Vagina (tissue), 2 donors: ENCODE measurements at places on chromosomes 1 and 21. TPM values are rescaled to one million over a fixed set of nuclear protein-coding genes. Genes with fewer than 3 reads are reported as not detected.

Gene PPIAL4G
- total RNA-seq = not detected

Gene DMRTA2
- total RNA-seq = not detected

Gene TARS2
- total RNA-seq = 17.4 TPM

Gene CR1L
- total RNA-seq = not detected

Gene BCL2L15
- 2.9 TPM for total RNA-seq

Gene PGLYRP3
- 28.7 TPM for total RNA-seq

Gene DISP3
- not detected for total RNA-seq

Gene CRABP2
- total RNA-seq = 97.7 TPM

DNA sequence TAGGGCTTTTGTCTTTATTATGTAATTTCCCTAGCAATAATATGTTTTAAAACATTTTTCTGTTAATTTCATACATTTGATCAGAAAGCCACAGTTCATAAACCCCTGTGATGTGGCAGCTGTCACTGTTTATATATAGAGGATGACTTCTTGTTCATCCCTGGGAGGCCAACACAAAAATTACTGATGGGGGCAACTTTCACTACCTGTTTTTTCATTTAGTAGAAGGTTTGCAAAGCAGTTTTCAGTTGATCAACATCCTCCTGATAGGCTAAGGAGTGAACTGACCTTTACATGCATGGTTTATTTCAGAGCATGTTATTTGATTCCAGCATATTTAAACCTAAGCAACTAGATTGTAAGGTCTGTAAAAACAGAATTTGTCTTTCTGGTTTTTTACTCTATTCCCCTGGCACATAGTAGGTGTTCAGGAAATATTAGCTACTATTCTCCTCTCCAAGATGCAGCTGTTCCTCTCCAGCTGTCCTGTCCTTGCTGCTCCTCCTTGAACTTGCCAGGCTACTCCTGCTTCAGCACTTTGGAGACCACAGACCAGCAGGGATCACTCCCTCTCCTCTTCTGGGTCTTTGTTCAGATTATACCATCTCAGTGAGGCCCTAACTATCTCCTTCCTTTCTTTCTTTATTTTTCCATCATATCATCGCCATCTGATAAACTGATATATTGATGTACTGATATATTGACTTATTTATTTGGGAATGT, 54.7 kb downstream of the ROR1 start:
- H3K36me3 ChIP-seq = no peaks in the 10 kb centered on the region
- DNase-seq = no peak
- peaks cover 27% of the 10 kb centered on the region for H3K4me1 ChIP-seq
- H3K4me3 ChIP-seq = no peak overlapping the region
- no peaks in the 10 kb centered on the region for H3K27me3 ChIP-seq

- no peak overlapping the region for H3K27ac ChIP-seq
- H3K4me3 ChIP-seq = no peak overlapping the region
- no peaks in the 10 kb centered on the region for H3K36me3 ChIP-seq
- H3K27me3 ChIP-seq = no peaks in the 10 kb centered on the region
These were observed 71.6 kb downstream of the XCL2 start for GRCh38 chr1:168472223-168472622.

DNA sequence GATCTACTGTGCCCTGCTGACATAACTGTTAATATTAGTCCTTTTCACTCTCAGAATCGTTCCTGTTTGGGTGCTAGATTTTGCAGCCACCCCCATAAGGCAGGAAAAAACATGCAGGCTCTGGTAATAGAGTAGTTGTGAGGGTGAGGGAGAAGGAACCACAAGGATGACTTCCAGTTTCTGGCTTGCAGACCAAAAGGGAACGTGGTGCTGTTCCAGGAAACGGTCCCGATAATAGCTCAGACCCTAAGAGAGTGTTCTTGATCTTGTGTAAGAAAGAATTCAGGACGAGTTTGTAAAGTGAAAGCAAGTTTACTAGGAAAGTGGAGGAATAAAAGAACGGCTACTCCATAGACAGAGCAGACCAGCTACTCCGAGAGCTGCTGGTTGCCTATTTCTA, 50.7 kb upstream of the RHOU start:
- no peaks in the 10 kb centered on the region for H3K27me3 ChIP-seq
- H3K4me1 ChIP-seq = peaks cover 15% of the 10 kb centered on the region
- H3K36me3 ChIP-seq = no peaks in the 10 kb centered on the region

GRCh38 chr1:210757677-210758076, 376.3 kb downstream of the KCNH1 start:
- no peak for DNase-seq
- H3K4me1 ChIP-seq = no peaks in the 10 kb centered on the region
- H3K4me3 ChIP-seq = no peak overlapping the region
- H3K36me3 ChIP-seq = no peaks in the 10 kb centered on the region
- no peak overlapping the region for H3K27ac ChIP-seq

DNA sequence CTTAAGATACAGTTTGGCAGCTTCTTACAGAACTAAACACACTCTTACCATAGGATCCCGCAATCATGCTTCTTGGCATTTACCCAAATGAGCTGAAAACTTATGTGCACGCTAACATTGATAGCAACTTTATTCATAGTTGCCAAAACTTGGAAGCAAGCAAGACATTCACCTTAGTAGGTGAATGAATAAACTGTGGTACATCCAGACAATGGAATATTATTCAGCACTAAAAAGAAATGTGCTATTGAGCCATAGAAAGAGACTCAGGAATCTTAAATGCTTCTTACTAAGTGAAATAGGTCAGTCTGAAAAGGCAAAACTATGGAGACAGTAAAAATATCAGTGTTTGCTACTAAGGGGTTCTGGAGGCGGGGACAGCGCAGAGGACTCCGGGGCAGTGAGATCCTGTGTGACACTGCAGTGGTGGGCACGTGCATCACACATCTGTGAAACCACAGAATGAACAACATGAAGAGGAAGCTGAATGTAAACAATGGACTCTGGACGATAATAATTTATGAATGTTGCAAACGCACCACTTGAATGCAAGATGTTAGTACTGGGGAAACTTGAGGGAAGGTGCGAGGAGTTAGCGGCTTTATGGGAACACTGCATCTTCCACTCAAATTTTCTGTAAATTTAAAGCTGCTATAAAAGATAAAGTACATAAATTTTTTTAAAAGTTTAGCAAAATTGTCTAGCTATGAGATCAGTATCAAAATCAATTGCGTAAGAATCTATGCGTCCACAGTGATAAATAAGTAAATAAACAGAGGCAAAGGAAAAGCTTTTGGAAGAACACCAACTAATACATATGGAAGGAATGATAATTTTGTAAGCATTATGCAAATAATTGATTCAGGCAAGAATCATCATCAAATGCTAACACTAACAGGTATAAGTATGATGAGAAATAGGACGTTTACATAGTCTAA, 15.4 kb upstream of the SPATC1L start:
- no peaks in the 10 kb centered on the region for H3K4me1 ChIP-seq
- no peak for DNase-seq
- no peaks in the 10 kb centered on the region for H3K27me3 ChIP-seq
- peaks cover 49% of the 10 kb centered on the region for H3K36me3 ChIP-seq

DNA sequence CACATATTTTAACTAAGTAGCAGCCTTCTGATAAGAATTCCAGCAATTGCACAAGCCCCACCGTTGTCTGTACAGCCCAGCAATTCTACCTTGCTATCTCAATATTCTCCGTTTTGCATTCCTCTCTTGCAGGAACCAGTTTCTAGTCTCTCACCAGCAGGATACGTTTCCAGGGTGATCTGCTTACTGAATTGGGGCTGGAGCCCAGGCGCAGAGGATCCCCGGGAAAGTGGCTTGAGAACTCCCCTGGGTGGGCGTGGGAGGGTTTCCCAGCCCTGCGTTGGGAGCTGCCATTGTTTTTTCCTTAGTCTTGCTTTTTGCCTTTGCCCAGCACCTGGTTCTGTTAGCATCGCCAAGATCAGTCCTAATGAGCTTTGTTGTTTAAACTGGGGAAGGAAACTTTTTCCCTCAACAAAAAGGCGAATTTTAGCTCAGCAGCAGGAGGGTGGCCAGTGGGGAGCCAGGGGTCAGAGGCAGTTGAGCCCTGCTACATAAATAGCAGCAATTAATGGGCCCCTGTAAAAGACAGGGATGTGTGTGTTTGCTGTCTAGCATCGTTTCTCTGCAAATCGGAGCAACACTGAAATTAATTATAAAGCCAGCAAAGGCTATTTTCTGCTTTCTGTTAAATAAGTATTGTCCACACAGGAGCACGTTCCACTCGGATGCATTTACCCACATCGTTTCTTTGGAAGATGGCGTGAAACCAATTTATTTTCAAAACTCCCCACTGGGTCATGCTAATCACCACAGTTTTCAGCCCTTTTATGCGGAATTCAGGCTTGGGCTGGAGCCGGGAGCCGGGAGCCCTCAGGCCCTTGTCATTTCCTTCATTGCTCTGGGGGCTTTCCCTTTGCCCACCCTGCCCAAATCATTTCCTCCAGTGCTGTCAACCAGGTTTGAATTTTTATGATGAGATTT, 36.6 kb downstream of the HUNK start:
- H3K4me3 ChIP-seq = no peak overlapping the region
- H3K27ac ChIP-seq = no peak overlapping the region
- H3K4me1 ChIP-seq = peaks cover 24% of the 10 kb centered on the region
- no peaks in the 10 kb centered on the region for H3K36me3 ChIP-seq

DNA sequence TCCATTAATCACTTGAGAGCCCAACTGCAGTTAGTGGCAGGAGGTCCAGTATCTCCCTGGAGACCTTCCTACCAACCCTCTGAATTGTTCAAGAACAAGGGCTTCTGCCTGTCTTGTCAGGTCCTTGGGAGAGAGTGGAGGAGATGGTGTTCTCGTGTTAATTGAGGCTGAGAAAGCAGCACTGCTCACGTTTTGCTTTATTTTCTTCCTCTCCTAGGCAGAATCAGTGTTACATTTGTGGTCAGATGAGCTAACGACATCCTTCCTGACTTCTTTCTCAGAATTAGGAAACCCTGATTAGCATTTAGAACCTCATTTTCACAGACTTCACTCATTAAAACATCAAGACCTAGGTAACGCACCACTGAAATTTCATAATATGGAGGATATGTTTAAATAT, 26.4 kb upstream of the LRIG2 start:
- no peak for DNase-seq
- no peaks in the 10 kb centered on the region for H3K27me3 ChIP-seq
- H3K4me3 ChIP-seq = no peak overlapping the region
- peaks cover 13% of the 10 kb centered on the region for H3K4me1 ChIP-seq

GRCh38 chr1:60296794-60297193, 223.2 kb upstream of the C1orf87 start:
- no peaks in the 10 kb centered on the region for H3K36me3 ChIP-seq
- no peak overlapping the region for H3K4me3 ChIP-seq
- no peaks in the 10 kb centered on the region for H3K4me1 ChIP-seq
- no peak for DNase-seq
- H3K27me3 ChIP-seq = no peaks in the 10 kb centered on the region
- H3K27ac ChIP-seq = no peak overlapping the region

- H3K27ac ChIP-seq = no peak overlapping the region
- no peaks in the 10 kb centered on the region for H3K27me3 ChIP-seq
- peaks cover 11% of the 10 kb centered on the region for H3K4me1 ChIP-seq
- H3K4me3 ChIP-seq = no peak overlapping the region
- no peak for DNase-seq
These were observed 20.1 kb upstream of the PEX10 start for GRCh38 chr1:2432441-2432844.

- DNase-seq = no peak
- no peak overlapping the region for H3K4me3 ChIP-seq
- no peaks in the 10 kb centered on the region for H3K4me1 ChIP-seq
- H3K27ac ChIP-seq = no peak overlapping the region
- H3K36me3 ChIP-seq = peaks cover 14% of the 10 kb centered on the region
These were observed 37.0 kb downstream of the PACC1 start for GRCh38 chr1:212377644-212378043.

- no peaks in the 10 kb centered on the region for H3K36me3 ChIP-seq
- H3K4me3 ChIP-seq = no peak overlapping the region
- no peaks in the 10 kb centered on the region for H3K27me3 ChIP-seq
These were observed 109.3 kb upstream of the SPATA6 start for GRCh38 chr1:48581270-48581669.

GRCh38 chr1:119040906-119041305, 52.8 kb upstream of the TBX15 start:
- no peaks in the 10 kb centered on the region for H3K27me3 ChIP-seq
- H3K36me3 ChIP-seq = peaks cover 5% of the 10 kb centered on the region
- no peaks in the 10 kb centered on the region for H3K4me1 ChIP-seq
- no peak overlapping the region for H3K4me3 ChIP-seq

DNA sequence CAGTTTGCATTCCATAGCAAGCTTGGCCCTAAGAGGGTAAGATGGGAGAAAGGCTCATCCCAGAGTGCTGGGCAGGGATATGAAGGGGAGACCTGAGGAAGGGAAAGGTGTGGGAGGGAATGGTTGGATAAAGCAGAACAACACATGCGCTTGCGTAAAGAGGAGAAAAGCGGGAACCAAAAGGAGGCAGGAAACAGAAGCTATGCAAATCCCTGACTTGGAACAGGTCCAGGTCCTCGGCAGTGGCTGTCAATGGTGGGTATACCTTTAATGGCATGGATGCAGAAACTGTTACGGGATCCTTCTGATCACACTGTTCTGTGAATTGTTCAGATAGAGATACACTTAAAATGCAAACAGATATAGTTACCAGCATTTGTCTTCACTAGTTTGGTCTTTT, 455.6 kb downstream of the SIPA1L2 start:
- DNase-seq = peak; percentile 44
- no peaks in the 10 kb centered on the region for H3K36me3 ChIP-seq
- H3K27me3 ChIP-seq = no peaks in the 10 kb centered on the region
- no peaks in the 10 kb centered on the region for H3K4me1 ChIP-seq

- DNase-seq = no peak
- peaks cover 12% of the 10 kb centered on the region for H3K4me1 ChIP-seq
- H3K4me3 ChIP-seq = no peak overlapping the region
- H3K27me3 ChIP-seq = no peaks in the 10 kb centered on the region
- H3K36me3 ChIP-seq = no peaks in the 10 kb centered on the region
These were observed 75.6 kb downstream of the SYT6 start for GRCh38 chr1:114078116-114078515.

DNA sequence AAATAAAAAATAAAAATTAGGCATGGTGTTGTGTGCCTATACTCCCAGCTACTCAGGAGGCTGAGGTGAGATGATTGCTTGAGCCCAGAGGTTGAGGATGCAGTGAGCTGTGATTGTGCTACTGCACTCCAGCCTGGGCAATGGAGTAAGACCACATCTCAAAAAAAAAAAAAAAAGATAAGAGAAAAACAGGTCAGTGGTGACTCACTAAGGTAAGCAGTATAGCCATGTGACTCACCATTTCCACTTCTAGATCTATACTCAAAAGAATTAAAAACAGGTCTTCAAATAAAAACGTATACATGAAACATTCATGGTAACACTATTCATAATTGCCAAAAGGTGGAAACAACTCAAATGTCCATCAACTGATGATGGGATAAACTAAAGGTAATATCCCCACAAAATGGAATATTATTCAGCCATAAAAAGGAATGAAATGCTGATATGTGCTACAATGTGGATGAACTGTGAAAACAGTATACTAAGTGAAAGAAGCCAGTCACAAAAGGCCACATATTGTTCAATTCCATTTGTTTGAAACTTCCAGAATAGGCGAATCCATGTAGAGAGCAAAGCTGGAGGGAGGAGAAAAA, 75.1 kb downstream of the ZNF281 start:
- no peak overlapping the region for H3K27ac ChIP-seq
- no peaks in the 10 kb centered on the region for H3K27me3 ChIP-seq
- no peaks in the 10 kb centered on the region for H3K4me1 ChIP-seq

GRCh38 chr1:224644553-224645154, 28.5 kb downstream of the CNIH3 start:
- no peak for DNase-seq
- no peak overlapping the region for H3K27ac ChIP-seq
- H3K4me3 ChIP-seq = no peak overlapping the region
- H3K4me1 ChIP-seq = no peaks in the 10 kb centered on the region
- H3K36me3 ChIP-seq = no peaks in the 10 kb centered on the region
- H3K27me3 ChIP-seq = no peaks in the 10 kb centered on the region

GRCh38 chr1:7552402-7552801, 218.7 kb upstream of the VAMP3 start:
- H3K27me3 ChIP-seq = no peaks in the 10 kb centered on the region
- H3K4me1 ChIP-seq = peaks cover 32% of the 10 kb centered on the region
- H3K36me3 ChIP-seq = no peaks in the 10 kb centered on the region
- H3K27ac ChIP-seq = no peak overlapping the region
